Heart left ventricle (tissue), 16 donors: ENCODE measurements at places on chromosomes 3 and 15.
A peak's percentile ranks its signal among the peaks of the same experiment; 100 is the strongest.

DNA sequence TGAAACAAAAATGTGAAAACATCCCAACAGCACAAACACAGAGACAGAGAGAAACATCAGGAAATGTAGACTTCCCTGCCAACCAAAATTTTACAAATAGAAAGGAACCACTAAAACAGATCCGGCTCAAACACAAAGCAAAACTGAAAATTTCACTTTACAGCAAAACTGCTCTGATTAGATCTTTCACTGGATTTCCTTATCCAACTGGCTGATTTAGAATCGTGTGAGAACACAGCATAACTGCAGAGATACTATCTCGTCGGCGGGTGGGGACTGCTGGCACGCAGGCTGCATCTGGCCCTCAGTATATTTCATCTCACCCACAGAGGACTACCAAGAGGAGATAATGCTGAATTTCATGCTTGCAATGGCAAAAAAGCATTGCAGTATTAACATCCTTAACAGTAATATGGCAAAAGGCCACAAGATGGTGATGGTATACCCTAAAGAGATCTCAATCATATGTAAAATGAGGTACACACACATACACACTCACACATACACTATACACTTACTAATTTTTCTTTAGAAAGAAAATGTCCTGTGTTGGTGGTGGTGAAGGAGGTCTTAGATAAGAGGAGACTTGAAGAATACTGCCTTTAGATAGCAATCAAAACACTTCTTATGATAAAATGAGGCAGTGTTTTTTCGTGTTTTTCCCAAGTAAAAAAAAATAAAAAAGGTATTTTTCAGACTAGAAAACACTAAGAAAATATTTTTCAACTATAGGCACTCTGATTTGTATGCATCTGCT, 10.6 kb upstream of the LEO1 start:
- DNase-seq = peak; percentile 22

- DNase-seq = no peak
Measured at GRCh38 chr15:89341316-89342005, 6.8 kb upstream of the POLG start.

DNA sequence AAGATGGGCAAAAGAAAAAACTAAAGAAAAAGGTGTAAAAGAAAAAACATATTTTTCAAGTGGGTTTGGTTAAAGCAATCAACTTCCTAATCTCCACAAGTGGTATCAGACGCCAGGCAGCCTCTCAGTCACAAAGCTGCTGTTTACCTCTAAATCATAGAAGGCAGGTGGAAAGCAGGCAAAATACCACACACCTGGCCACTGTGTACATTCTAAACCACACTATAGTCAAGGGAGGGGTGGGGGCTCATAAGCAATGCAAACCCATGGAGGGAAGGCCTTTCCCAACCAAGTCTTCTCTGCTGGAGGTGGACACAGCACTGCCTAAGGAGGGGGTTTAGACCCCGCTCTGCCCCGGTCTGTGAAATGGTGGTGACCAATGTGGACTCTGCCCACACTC, 50.4 kb downstream of the MCF2L2 start:
- no peak for DNase-seq

GRCh38 chr15:70258369-70259027, 160.8 kb upstream of the TLE3 start:
- DNase-seq = peak; percentile 36

- no peak for DNase-seq
Measured at GRCh38 chr3:69082805-69083204, 1.9 kb upstream of the ARL6IP5 start.

DNA sequence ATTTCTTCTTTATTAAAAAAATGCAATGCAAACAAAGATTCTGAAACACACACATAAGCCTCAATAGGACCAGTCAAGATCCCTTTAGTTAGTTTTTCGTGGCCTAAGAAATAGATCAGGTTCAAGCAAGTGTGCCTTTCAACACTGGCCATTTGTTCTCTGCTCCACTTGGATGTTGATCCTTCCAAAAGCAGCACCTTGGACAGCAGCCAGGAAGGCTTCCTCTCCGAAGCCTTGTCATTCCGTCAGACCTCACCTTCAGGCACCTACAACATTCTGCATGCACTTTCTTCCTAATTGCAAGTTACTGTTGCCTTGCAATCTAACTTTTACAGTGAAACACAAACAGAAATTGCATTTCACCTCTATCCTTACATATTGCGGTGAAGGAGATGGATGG, 155.9 kb upstream of the FEZF2 start:
- DNase-seq = no peak

- no peak for DNase-seq
Measured at GRCh38 chr3:127975153-127976029, 60.4 kb downstream of the KBTBD12 start.

GRCh38 chr15:65101891-65102708, 12.9 kb downstream of the UBAP1L start:
- no peak for DNase-seq

GRCh38 chr3:131658771-131659170, 156.0 kb upstream of the MRPL3 start:
- DNase-seq = no peak

DNA sequence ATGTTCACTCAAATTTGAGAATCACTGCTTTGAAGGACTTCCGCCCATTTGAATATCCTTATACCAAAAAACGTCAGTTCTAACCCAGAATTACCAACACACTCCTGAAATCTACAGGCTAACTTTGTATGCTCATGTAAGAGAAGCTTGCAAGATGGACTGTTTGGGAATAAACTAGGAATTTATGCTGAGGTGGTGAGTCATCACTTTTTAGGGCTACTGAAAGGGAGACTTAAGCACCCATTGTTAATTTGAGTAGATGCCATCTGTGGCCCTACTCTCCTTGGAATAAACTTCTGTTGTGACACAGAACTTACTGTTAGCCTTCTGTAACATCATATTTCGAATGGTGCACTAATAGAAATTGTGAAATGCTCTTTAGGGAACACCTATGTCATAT, 74.6 kb downstream of the FGF12 start:
- DNase-seq = no peak

- no peak for DNase-seq
Measured at GRCh38 chr3:127107491-127108375, 85.2 kb upstream of the PRR23E start.

DNA sequence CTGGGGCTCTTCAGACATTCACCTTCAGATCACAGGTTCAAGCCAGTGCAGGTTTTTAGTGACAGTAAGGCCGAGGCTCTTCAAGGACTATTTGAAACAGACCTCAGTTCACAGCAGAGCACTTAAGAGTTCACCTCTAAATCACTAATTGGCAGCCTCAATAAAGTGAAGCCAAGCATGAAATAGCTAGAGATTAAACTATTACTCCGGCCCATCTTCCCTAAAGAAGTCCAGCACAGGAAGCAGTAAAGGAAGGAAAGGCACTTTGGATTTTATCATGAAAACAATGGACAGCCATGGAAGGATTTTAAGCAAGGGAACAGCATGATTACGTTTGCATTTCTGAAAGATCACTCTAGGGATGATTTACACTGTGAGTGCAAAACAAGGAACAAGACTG, 27.6 kb upstream of the ARL6 start:
- no peak for DNase-seq

GRCh38 chr3:35522450-35522849, 116.9 kb upstream of the ARPP21 start:
- no peak for DNase-seq

GRCh38 chr3:189567766-189568420, 63.3 kb upstream of the TP63 start:
- no peak for DNase-seq

DNA sequence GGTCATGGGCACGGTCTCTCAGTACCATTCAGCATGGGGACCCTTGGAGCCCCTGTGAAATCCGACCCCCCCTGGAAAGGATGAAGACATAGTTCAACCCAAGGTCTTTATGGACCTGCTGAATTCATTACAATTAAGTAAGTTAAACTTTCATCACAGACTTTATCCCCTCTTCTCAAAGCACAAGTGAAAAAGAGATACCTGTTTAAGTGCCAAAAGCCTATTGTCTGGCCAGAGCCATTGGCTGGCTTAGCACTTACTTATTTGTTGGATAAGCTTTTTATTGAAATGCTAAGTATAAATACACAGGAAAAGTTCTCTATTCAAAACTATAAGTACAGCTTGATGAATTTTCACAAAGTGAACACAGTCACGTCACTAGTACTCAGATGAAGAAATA, 128.4 kb upstream of the NR2E3 start:
- DNase-seq = no peak

GRCh38 chr3:47096959-47097358, 67.0 kb downstream of the SETD2 start:
- no peak for DNase-seq

- DNase-seq = no peak
Measured at GRCh38 chr3:129582799-129583198, 23.7 kb downstream of the PLXND1 start.

- DNase-seq = peak; percentile 8
Measured at GRCh38 chr3:134362221-134362620, 12.0 kb downstream of the AMOTL2 start.

DNA sequence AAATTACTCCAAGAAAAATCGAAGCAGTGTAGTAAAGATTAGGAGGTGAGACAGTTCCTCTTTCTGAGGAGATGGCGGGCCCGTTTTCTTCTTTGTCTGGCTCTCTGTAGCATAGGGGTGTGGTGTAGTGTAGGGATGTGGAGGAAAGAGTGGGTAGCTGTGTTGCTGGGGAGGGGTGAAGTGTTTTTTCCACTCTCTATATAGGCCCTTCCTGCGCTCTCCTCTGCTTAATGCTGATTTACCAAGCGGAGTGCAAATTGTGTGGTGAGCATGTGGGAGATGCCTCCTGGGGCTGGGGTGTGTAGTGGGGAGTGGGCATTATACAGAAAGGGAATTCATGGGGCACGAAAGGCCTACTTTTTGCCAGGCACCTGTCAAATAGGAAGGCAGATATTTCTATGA, 94.9 kb downstream of the ST6GAL1 start:
- DNase-seq = no peak

GRCh38 chr3:58105196-58105595, 97.0 kb downstream of the FLNB start:
- DNase-seq = no peak

GRCh38 chr3:10616321-10616720, 110.9 kb upstream of the ATP2B2 start:
- DNase-seq = no peak

DNA sequence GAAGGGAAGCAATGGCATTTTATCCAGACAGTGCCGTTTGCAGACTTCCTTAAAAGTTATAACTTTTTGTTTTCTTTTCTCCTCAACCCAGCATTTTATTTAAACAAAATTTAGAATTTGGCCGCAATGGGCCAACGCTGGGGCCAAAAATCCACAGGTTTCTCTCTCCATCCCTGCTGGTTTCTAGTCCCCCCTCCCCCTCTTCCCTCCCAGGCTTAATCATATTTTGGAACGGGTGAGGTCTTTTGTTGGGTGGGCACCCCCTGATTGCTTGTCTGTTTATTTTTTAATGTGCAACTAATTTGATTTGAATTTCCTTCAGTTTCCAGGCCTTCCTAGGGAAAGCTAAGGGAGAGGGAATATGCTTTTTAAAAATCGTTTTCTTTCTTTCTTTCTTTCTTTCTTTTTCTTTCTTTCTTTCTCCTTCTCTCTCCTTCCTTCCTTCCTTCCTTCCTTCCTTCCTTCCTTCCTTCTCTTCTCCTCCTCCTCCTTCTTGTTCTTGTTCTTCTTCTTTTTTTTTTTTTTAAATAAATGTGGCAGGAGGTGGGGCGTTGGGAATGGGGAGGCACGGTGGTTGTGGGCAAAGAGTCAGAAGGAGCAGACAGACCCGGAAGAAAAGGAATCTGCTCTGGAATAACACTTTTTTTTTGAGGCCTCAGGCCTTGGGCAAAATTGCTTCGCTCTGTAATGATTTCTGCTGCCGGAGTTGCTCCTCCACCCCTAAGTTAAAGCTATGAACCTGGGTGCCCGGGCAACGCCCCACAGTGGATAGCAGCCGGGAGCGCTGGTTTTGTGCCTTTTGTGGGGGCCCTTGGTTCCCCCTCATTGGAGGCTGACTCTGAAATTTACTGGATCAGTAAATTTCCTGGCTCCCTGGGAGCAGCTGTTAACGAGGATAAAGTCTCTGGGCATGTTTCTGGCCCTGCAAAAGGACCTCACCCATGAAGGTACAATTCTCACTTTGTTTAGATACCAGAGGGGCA, 1.9 kb downstream of the FNDC3B start:
- DNase-seq = no peak

GRCh38 chr3:130838898-130839600, 54.8 kb upstream of the ATP2C1 start:
- no peak for DNase-seq

DNA sequence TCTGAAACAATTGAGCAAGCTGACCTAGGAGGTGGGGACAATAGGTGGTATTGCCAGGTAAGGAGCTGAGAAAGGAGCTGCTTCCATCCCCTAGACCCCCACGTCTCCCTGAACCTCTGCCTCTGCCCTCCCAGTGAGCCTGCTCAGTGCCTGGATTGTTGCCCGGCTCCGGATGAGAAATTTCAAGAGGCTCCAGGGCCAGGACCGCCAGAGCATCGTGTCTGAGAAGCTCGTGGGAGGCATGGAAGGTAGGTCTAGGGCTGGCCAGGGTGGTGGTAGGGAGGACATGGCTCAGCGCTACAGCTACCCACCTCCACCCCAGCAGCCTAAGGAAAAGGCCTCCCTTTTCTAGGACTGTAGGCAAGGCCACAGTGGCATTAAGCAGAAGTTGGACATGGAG, 13.3 kb downstream of the DUOX1 start:
- DNase-seq = no peak

- no peak for DNase-seq
Measured at GRCh38 chr3:182389071-182389815, 404.1 kb upstream of the ATP11B start.

- peak; percentile 70 for DNase-seq
Measured at GRCh38 chr3:66450390-66451022, 50.3 kb downstream of the LRIG1 start.

- DNase-seq = peak; percentile 78
Measured at GRCh38 chr3:125143982-125144652, 68.4 kb downstream of the SLC12A8 start.

GRCh38 chr15:66734961-66735908, 33.2 kb downstream of the SMAD6 start:
- DNase-seq = peak; percentile 25

DNA sequence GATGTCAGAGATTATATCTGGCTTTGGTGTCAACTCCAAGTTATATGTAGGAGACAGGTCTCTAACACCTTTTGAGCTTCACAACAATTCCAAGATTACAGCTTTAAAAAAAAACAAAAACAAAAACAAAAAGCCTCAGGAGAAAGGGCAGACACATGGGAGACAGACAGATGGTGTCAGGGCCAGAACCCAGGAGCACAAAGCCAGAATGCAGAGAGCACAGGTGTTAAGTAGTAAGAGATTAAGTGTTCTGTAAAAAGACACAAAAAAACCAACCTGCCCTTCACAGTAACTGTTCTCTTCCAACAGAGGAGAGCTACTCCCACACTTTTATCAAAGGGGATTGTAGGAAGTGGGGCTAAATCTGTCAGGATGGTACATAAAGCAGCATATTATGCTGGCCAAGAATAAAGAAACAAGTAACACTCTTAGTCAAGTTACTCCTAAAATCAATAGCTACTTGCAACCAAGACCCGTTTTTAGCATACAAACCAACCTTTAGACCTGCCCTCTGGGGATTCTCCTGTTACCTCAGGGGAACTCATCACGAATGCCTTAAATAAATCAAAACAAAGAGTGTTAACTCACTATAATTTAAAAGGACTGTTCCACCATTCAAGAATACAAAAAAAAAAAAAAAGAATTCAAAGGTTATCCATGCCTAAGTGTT, 5.9 kb downstream of the CPEB1 start:
- no peak for DNase-seq
